ENCODE measurements at places on chromosomes 6 and 20.

DNA sequence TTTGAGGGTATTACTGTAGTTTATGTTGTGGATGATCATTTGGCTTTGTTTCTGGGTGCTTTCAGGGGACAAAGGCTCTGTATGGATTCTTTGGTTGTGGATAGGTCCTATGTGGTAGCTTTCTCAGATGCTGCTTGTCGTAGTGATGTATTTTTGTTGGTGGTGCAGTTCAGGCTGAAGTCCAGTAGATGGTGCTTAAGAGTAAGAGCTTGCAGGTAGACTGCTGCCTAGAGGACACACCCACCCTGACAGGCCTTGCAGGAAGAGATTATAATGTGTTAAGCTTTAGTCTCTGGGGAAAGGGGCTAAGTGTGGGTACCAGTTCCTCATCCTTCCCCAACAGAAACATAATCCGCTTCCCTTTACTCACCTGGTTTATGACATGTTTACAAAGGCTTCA, 62.6 kb upstream of the ADGRB3 start:
- peak; percentile 72 for DNase-seq

- DNase-seq: no peak
These were observed 425.1 kb upstream of the JAG1 start for GRCh38 chr20:11098888-11099287.

DNA sequence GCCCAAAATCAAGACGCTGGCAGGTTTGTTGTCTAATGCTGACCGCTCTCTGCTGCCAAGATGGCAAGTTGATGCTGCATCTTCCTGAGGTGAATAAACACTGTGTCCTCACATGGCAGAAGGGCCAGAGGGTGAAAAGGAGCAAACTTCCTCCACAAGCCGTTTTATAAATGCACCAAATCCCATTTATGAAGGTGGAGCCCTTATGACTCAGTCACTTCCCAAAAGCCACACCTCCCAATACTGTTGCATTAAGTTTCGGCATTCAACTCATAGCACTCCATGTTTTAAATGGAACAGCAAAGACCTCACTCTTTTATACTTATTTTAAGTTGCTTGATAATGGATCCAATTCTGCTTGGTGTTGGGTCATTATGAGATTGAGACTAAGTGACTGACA, 316.6 kb downstream of the RFPL4B start:
- DNase-seq: no peak

- no peak for DNase-seq
These were observed 1.8 kb downstream of the RRAGD start for GRCh38 chr6:89410231-89410761.

- peak; percentile 43 for DNase-seq
These were observed 83.5 kb downstream of the ZMYND8 start for GRCh38 chr20:47272893-47273590.

DNA sequence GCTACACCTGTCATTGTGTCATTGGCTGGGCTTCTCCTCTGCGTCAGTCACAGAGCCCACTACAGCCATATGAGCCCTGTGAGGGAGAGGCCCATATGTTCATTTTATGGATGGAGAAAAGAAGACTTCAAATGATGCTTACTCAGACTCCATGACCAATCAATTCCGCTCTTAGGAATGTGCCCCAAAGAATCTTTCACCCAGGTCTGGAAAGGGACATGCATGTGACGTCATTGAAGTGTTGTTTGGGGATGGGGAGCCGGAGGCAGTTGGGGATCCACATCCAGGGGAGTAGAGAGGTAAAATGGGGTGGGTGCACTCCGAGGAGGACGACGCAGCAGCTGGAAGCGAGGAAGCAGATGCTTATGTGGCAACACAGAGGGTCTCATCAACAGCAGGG, 9.6 kb upstream of the C6orf132 start:
- no peak for DNase-seq

DNA sequence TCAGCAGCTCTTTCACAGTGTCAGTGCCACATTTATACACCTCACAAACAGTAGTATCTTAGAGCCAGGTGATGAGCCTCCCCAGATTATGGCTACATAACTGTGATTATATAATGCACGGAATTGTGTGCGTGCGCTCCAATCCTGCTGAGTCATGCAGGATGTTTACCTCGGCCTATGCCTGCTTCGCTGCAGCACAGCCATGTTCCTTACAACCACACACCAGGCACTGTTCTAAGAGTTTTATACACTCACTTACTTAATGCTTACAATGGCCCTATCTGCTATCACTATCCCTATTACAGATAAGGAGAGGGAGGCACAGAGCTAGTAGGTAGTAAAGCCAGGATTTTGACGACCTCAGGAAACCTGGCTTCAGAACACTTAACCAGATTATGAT, 7.3 kb downstream of the ZKSCAN3 start:
- no peak for DNase-seq

- no peak for DNase-seq
These were observed 110.9 kb downstream of the ARMC2 start for GRCh38 chr6:108958900-108959770.

DNA sequence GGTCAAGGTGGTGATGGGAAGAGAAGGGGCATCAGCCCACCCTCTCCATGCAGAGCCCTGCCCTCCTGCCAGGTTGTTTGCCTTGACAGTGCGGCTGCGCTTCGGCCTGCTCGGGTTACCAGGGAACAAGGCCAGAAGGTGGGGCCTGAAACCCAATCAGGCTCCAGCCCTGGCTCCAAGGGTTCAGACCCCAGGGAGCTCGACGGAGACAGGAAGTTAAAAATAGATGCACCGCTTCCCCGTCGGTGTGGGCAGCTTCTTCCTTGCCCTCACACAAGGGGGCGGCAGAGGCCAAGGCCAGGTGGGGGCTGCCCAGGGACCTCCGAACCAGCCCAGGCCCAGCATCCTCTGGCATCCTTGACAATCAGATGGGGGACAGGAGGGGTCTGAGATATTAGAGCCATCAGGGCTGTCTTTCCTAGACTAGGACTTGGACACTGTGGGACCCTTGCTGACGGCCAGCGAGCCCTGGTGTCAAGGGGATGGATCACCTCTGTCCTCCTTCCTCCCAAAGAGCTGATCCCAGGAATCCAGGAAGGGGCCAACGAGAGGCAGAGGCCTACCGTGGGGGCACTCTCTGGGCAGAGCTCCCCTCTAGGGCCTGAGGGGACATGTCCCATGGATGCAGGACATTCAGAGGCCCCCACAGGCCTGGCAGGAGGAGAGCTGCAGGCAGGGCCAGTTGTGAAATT, 65.2 kb downstream of the RIPOR3 start:
- DNase-seq: peak; percentile 25

DNA sequence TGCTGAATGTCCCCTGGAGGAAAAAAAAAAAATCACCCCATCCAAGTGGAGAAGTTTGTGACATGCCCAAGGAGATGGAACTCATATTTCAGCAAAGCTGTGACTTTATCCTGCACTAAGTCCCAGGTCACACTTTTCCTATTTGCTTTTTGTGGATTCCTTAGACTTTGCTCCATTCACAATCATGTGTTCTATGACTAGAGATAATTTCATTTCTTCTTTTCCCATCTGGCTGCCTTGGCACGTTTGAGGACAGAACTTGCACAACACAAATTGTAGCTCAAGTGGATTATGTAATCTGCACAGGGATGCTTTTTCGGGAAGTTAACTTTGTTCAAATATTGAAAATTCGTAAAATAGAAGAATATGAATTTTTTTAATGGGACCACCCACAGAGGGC, 100.7 kb upstream of the PTPN1 start:
- no peak for DNase-seq

- no peak for DNase-seq
These were observed 12.5 kb downstream of the ENTPD6 start for GRCh38 chr20:25207960-25208534.

DNA sequence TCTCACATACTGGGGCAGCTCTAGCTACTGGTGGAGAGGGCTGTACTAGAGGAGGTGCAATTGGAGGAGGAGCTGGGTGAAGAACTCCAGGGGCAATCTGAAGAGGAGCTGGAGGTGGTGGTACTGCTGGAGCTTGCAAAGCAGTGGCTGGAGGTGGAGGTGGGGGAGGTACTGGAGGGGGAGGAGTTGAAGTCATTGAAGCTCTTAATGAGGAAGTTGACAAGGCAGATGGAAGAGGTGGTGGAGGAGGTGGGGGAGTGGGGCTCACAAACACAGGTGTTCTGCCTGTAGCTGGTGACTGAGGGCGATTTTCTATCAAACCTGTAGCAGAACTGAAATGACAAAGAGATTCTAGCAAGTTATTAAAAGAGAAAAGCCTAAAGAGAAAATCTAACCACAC, 77.6 kb downstream of the WASF1 start:
- DNase-seq: peak; percentile 14

DNA sequence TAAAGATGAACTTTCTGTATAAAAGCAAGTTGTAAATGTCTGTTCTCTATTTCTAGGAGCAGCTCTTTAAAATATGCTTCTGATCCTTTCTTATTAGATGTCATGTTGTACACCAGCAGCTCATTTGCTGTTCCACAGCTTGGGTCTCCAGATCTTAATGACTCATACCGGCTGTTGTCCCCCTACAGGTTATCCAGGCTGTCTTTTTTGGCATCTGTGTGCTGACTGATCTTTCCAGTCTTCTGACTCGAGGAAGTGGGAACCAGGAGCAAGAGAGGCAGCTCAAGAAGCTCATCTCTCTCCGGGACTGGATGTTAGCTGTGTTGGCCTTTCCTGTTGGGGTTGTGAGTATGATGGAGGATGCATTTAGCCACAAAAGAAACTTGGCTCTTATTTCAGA, 76.0 kb downstream of the AIG1 start:
- DNase-seq: peak; percentile 2

- DNase-seq: no peak
These were observed 182.2 kb upstream of the STXBP5 start for GRCh38 chr6:147022041-147022440.

DNA sequence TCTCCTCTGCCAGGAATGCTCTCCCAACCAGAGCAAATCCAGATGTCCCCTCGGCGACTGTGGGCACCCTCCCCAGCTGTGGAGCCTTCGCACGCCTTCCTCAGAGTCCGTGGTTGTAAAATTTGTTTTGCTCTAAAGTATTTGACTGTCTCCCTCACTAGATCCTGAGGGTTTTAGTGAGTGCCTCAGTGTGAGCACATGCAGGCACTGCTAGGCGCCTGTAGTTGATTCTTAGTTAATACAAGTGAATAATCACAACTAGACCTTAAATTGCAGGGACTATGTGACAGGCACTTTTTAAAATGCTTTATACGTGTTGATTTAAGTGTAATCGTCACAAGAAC, 680 bp upstream of the MTCH1 start:
- DNase-seq: no peak

DNA sequence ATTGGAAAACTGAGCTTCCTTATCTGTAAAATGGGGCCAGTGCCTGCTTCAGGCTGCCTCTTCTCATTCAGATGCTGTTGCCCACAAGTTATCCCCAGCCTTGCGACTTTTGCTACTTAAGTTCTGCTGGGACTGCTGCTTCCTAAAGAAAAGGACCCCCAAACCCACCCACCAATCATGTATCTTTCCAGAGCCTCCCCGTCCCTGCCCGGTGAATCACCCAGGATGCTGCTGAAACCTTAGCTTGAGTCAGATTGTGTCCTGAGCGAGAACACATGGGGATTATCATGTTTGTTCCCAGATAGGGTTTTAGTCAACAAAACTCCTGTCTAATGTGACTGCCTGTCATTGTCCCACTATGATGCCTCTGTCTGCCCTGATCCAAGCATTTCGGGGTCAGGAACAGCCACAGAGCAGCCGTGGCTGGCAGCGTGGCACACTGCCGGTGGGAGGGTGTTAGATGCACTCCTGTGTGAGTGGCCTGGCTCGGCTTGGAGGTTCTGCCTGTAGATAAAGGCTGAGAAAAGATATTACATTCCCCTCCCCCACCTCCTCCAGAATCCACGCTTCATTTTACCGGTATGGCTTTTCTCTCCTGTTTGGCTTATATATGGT, 79.9 kb downstream of the TOX2 start:
- DNase-seq: no peak

DNA sequence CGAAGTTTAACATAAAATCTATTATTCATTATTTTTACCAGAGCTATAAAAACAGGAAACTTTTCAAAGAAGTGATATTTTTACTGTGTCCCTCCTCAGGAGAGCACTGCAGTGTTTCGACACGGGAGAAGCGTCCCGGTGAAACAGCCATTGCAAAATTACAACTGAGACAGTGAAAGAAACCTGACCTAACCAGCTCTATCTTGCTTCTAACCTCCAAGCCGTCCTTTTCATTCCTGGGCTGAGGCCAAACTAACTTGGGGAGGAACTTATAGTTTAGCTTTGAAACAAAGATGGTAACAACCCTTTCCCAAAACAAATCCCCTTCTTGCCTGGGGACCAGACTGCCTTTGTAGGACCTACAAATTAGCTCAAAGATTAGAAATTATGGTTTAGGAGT, 79.2 kb downstream of the WDR27 start:
- DNase-seq: no peak

DNA sequence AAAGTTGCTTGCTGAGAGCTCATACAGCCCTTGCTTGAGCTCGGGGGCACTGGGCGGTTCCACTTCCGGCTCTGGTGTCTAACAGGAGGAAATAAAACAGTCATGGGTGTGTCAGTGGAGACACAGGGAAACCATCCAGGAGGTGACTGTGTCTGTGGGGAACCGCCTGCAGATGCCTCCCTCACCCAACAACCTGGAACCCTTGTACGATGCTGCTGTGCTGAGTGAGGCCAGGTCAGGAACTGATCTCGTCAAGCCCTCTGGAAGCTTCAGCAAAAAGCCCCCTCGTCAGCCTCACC, 15.5 kb downstream of the TXNDC5 start:
- DNase-seq: no peak

- no peak for DNase-seq
These were observed 657.7 kb upstream of the CITED2 start for GRCh38 chr6:140032189-140032588.

DNA sequence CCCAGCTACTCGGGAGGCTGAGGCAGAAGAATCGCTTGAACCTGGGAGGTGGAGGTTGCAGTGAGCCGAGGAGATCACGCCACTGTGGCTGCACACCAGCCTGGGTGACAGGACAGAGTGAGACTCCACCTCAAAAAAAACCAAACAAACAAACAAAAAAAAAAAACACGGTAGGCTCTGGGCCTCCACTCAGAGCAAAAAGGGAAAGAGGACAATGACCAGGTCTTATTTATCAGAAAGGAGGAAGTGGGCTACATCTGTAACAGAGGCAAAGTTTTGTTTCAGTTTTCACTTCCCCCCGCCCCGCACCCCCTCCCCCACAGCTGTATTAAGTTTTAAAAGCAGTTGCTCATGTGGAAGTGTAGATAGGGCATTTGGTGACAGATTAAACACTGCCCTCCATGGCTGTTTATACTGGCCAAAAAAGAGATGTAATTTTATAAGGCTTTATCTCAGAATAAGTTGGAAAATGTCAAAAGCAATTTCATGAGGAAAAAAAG, 114.6 kb downstream of the RCAN2 start:
- no peak for DNase-seq

DNA sequence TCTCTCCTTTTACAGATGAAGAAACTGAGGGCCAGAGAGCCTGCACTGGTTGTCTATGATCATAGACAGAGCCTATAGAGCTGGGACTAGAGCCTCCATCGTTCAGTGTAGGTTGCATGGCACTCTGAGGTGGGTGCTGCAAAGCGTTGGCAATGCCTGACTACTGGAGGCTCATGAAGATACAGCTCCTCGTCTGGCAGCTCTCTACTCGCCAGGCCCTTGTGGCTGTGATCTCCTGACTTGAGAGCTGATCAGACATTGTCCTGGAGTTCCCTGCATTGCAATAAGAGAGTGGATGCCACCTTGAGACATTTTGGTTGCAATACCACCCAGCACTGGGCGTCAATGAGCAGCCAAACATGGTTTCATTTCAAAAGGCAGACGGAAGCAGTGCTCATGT, 270.1 kb upstream of the ARID1B start:
- DNase-seq: no peak

All from Jurkat, Clone E6-1 (cell line).